NCI-H774 (cell line): ENCODE measurements at places on chromosomes 6 and 20.

- no peak for DNase-seq
Measured at GRCh38 chr20:45282700-45283550, 23.7 kb upstream of the RBPJL start.

- DNase-seq: no peak
Measured at GRCh38 chr6:81328700-81329099, 423.8 kb downstream of the TENT5A start.

DNA sequence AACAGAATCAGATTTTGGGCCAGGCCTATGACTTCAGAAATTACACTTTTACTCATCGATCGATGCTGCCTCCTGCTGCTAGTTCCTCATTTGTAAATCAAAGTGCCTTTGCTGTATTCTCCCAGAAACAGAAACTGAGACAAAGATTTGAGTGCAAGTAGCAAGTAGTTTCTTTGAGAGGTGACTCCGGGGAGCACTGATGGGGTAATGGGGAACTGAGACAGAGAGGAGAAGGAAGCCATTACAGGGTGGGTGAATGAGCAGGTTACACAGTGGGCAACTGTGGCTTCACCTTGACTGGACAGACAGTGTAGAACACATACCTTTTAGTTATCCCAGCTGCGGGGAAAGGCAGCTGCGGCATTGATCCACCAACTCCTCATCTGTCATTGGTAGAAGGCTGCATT, 9.7 kb upstream of the CD40 start:
- no peak for DNase-seq

DNA sequence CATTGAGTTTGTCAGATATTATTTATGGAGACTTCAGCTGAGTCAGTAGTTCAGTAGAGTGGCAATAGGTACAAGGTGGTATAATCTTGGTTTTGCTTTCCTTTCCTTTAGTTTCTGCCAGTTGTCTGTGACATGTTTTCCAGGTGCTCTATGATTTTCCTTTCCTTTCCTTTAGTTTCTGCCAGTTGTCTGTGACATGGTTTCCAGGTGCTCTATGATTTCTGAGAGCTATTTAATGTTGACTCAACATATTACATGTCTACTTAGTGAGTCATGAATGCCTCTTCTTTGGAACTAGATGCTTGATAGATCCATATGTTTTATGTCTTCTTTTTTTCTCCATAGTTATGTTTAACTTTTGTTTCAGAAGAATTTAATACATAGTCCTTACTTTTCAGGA, 186.4 kb upstream of the DEFB112 start:
- DNase-seq: no peak

- no peak for DNase-seq
Measured at GRCh38 chr6:21102624-21103023, 490.9 kb upstream of the SOX4 start.

GRCh38 chr6:49721297-49721696, 8.0 kb upstream of the CRISP2 start:
- DNase-seq: no peak

GRCh38 chr20:57650756-57651483, 30.7 kb upstream of the ZBP1 start:
- no peak for DNase-seq

- DNase-seq: no peak
Measured at GRCh38 chr20:38550274-38550673, 30.7 kb upstream of the ADIG start.

DNA sequence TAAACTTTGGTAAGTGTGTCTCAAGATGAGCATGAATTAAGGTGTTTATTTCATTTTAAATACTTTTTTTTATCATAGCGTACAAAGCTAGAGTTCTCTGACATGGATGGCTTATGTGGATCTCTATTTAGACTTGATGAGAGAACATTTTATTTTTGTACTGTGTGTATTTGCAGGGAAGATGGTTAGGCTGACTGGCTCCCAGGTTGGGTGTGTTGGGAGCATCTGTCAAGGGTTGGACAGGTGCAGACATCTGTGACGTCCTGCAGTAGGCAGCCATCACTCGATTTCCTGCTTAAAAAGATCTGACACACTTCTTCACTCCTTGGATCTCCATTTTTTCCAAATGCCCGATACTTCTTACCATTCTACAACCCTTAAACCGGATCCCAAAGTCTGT, 221.9 kb upstream of the QKI start:
- DNase-seq: no peak

DNA sequence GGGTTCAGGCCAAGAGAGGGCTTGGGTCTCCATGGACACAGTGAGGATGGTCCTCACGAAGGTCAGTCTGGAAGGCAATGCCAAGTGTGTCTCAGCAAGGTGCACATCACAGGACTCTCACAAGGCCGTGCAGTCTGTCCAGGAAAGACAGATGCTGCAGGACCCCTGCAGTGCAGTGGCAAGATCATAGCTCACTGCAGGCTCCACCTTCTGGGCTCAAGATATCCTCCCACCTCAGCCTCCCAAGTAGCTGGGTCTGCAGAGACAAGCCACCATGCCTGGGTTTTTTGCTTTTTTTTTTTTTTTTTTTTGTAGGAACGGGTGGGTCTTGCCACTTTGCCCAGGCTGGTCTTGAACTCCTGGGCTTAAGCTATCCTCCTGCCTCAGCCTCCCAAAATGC, 26.4 kb downstream of the ZMYND8 start:
- DNase-seq: no peak

DNA sequence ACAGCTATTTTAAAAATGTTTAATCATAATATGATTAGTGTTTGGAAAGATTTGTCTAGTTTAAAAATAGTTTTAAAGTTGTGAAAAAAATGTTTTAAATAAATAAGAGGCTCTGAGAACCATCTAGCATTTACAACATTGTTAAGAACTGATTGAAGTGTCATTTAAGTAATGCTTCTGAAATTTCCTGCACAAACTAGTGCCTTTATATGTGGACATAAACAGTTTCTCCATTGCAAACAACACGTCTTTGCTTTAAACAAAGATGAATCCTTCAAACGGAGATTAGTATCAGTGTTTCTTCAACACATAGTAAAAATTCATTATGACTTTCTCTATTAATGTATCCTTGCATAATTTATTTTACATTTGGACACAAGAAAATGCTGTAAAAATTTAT, 45.9 kb upstream of the ID4 start:
- DNase-seq: no peak

- no peak for DNase-seq
Measured at GRCh38 chr20:8306937-8307336, 174.9 kb downstream of the PLCB1 start.

GRCh38 chr6:163402616-163403015, 11.9 kb upstream of the QKI start:
- no peak for DNase-seq

DNA sequence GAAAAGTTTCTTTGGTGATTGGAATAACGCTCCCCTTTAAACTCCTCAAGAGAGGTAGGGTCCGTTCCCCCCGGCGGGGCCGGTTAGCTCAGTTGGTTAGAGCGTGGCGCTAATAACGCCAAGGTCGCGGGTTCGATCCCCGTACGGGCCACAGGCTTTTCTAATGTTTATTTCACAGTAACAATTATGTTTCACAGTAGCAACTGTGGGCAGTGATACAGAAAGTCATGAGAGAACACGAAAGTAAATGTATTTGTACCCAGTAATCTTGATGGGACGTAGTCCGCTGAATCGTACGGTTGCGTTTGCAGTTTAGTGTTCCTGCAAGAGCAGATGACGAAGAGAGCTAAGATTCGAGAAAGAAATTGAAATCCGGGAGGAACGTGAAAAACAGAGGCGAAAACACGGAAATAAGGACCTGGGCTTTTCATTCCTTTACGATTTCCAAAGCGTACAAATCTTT, 505.5 kb downstream of the PRIM2 start:
- no peak for DNase-seq

GRCh38 chr20:61297986-61298385, 45.9 kb downstream of the CDH4 start:
- DNase-seq: no peak

DNA sequence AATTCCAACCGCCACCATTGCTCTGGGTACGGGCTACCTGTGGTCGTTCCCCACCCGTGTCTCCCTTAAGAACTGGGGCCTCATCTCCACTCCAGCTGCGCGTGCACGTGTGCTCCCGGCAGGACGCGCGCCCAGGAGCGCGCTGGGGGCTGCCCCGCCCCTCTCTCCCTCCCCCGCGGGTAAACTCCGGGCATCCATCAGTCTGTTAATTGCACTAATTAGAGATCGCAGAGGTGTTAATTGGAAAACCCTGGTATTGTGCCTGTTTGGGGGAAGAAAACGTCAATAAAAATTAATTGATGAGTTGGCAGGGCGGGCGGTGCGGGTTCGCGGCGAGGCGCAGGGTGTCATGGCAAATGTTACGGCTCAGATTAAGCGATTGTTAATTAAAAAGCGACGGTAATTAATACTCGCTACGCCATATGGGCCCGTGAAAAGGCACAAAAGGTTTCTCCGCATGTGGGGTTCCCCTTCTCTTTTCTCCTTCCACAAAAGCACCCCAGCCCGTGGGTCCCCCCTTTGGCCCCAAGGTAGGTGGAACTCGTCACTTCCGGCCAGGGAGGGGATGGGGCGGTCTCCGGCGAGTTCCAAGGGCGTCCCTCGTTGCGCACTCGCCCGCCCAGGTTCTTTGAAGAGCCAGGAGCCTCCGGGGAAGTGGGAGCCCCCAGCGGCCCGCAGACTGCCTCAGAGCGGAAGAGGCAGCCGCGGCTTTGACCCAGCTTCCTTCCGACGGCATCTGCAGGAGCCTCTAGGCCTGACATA, 14.4 kb downstream of the FOXP4 start:
- DNase-seq: no peak

DNA sequence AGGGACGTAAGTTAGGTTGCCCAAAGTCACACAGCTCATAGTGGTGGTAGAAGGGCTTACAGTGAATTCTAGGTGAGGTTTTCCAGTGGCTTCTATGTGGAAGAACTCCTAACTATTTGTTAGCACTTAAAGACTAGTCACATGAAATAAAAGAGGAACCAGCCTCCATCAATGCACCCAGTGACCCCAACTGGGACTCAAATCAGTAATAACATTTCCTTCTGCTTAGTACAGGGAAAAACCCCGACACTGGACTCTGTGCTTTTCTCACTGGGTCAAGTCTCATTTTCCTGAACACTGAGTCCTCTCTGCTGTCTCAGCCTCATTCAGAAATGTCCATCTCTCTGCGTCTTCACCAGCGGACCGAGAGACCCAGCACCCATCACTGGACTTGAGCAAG, 89.2 kb downstream of the SLC22A23 start:
- no peak for DNase-seq

DNA sequence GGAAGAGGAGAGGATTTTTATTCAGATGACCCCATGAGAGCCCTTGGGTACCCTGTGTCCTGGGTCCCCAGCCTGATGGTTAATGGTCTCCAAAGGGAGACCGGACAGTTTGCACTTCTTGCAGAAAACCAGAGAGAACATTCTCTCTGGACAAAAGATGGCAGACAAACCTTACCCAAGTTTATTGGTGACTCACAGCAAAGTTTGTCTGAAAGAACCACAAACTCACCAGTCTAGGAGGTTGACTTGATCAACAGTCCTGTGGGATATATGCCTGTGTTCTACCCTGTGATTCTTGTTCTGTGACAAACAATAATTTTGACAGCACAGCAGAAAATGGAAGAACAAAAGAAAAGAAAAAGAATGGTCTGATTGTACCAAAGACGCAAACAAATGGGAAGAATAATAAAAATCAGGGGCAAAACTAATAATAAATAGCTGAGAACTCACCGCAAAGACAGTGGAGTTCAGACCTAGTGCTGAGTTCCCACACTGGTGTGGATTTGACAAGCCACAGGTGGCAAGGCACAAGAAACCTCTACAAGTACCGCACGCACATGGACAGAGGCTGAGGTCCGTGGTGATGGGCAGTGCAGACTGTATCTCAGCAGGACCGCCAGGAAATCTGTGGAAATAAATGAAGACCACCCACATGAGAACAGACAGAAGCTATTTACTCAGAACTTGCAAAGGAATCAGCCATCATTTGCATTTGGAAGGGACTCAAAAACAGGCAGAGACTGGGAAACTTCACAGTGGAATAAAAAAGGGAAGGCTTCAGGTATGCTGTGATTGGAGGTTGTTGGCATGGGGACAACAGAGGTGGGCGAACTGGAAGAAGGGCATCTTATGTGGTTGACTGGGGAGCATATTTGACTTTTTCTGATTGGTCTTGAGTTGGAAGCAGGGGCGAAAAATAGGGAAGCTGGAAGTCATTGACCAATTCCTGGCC, 246.3 kb upstream of the RNF24 start:
- DNase-seq: no peak
